ENCODE measurements at places on chromosomes 1 and 21.

GRCh38 chr1:228905701-228906101 lies 170.4 kb downstream of the RHOU start:
- no peak for DNase-seq

- DNase-seq = no peak
Observed at GRCh38 chr1:85022700-85023099, 25.6 kb downstream of the MCOLN3 start.

GRCh38 chr1:245039196-245039595 lies 115.6 kb upstream of the KIF26B start:
- no peak for DNase-seq

GRCh38 chr1:164563721-164564360 lies 4.9 kb downstream of the PBX1 start:
- no peak for DNase-seq

DNA sequence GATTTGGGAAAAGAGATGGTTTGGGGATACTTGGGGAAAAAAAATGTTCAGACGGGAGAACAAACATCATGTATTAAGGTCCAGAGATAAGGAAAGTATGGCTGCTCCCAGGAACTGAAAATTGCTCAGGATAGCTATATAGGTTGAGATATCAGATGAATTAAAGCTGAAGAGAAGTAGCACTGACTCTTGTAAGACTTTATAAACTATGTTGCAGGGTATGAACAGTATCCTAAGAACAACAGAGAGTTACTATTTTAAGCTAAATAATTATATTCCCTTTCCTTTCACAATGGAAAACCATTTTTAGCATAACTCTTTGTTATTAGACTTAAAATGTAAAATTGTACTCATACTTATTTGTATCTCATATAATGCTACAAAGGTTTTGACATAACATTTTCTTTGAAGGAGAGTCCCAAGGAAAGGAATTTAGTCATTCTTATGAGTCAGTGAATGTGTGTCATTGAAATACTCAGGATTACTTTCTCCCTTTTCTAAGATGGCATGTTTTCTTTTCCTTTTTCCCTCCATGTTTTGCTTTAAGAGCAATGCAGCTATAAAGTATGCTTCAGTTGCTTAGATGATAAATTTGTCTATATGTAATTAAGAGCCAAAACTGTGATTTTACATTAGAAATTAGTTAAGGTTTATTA lies 139.4 kb upstream of the KIAA1614 start:
- DNase-seq = no peak

DNA sequence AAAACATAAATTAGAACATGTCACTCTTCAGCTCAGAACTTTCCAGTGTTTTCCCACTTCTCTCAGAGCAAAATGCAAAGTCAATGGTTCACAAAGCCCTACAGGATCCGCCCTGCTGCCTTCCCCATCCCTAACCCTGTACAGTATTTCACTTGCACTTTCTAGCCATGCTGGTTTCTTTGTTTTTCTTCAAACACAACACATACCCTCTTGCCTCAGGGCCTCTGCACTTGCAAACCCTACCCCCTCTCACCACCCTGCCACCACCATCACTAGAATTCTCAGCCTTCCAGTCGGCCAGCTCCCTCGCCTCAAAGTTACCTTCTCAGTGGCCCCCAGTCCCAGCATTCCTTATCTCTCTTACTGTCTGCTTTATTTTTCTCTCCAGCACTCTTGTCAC lies 17.6 kb downstream of the TEX35 start:
- DNase-seq = no peak

- no peak for DNase-seq
Observed at GRCh38 chr1:43447891-43448708, 5.6 kb downstream of the HYI start.

DNA sequence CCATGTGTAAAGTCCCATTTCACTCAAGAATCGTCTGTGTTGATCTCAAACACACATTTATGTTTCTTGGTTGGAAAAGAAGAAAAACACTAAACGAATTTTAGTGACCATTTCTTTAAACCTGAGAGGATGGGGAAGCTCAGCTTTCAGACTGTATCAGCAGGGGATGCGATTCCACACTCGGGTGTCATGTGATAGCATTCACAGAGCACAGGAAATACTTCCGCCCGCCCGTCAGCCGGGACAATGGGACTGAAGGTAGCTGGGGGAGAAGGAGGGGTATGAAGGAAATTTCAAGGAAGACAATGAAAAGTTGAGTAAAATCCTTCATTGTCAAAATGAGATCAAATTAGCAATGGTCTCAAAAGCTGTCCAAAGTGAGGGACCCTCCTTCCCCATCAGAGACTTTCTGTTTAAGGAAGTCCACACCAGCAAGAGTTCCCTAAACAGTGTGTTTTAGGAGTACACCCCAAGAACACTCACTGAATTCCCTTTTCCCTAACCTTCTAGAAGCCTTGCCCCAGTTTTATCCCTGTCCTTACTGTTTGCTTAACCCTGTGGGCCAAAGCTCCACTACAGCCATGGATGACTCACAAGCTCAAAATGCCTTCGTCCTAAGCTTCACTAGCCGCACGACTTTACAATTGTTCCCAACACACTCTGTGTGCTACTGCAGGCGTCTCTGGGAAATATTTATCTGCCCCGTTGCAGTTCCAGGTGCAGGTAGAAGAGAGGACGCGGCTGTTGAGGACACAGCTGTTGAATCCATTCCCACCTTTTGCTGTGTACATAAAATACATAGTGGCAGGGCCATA lies 51.4 kb upstream of the SIM2 start:
- no peak for DNase-seq

GRCh38 chr1:183914276-183914675 lies 109.4 kb downstream of the RGL1 start:
- no peak for DNase-seq

DNA sequence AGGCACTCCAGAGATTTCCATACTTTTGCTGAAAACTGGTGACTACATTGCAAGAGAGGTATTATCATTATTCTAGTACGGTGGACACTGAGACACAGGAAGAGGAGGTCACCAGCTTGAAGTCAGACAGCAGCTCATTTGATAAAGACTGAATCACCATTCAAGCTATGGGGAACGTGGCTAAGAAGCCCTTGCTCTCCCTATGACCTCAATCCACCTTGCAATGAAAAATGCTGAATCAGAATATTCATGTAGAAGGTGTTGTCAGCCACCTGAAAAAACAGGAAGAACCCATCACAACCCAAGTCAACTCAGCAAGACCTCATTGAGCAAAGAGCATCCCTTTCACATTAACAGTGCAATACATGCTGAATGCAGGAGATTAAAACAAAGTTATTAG lies 59.0 kb upstream of the FGGY start:
- DNase-seq = no peak

- DNase-seq = no peak
Observed at GRCh38 chr1:177937931-177938330, 31.9 kb downstream of the SEC16B start.

DNA sequence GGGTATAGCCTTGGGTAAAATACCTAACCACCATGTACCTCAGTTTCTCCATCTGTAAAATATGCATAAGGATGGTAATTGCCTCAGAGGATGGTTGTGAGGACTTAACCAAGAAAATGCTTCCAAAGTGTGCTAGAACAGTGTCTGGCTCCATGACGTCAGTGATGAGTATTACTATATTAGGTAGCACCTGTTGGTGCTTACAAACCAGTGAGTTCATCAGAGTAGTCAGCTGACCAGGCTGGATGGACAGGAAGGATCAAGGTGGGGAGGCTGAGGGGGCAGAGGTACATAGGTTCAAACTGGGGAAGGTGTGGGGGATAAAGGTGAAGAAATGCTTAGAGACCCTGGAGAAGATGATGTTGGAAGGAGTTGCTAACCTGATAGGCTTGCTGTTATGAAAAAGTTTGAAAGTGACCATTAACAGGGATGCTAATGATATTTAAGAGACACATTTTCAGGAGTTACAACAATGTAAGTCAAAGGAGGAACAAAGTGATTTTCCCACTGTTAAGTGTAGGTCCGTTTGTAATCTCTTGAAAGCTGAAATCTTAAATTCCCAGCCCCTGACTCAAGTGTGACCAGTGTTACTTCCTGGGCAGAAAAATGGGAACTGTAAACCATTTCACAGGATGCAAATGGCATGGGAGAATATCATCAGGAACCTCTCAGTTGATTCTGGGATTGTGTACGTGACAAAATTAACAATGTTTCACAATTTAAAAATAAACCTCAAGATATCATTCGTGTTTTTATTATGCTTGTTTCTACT lies 4.4 kb downstream of the NTPCR start:
- DNase-seq = no peak

- no peak for DNase-seq
Observed at GRCh38 chr1:90977522-90977921, 44.3 kb downstream of the ZNF644 start.

DNA sequence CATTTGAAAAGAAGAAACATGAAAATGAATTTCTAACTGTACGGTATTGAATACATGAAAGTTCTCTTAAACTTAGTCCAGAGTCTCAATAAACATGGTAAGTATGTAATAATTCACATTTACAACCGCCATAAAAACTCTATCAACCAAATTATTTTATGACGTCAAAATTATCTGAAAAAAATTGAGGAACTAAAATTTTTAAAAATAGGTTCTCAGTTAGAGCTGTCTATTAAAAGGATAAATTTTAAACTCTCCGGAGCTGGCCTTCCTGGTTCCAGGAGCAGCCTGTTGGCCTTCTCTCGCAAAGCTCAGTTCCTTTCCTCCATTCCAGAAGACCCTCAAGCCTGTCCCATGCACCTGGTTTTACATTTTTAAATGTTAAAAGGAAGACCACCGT lies 18.7 kb upstream of the ETS2 start:
- no peak for DNase-seq

GRCh38 chr1:100518023-100518422 lies 19.9 kb upstream of the GPR88 start:
- no peak for DNase-seq

- DNase-seq = no peak
Observed at GRCh38 chr1:107942814-107943213, 22.2 kb downstream of the VAV3 start.
